ENCODE measurements at places on chromosomes 6 and 20.
A peak's percentile ranks its signal among the peaks of the same experiment; 100 is the strongest.

GRCh38 chr20:17783671-17784070 is 83.9 kb downstream of the BANF2 start:
- DNase-seq, result no peak

DNA sequence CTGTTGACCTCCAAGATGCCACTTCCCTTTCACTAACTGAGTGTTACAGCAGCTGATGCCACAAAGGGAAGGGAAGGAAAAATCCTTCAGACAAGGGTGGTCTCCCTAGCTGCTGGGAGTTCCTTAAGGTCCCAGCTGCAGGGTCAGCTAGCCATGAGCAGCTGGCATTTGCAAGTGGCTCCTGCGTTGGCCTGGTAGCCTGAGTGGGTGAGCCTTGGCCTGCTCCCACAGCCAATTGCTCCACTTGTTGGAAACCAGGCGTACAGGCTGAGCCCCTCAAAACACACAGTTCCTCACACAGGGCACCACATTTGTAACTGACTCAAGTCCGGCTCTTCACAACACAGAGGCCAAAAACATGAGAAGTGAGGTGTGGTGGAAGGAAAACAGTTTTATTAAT is 16.7 kb downstream of the TTK start:
- no peak for DNase-seq

GRCh38 chr6:16129623-16130401 is 926 bp downstream of the MYLIP start:
- peak; percentile 42 for DNase-seq

DNA sequence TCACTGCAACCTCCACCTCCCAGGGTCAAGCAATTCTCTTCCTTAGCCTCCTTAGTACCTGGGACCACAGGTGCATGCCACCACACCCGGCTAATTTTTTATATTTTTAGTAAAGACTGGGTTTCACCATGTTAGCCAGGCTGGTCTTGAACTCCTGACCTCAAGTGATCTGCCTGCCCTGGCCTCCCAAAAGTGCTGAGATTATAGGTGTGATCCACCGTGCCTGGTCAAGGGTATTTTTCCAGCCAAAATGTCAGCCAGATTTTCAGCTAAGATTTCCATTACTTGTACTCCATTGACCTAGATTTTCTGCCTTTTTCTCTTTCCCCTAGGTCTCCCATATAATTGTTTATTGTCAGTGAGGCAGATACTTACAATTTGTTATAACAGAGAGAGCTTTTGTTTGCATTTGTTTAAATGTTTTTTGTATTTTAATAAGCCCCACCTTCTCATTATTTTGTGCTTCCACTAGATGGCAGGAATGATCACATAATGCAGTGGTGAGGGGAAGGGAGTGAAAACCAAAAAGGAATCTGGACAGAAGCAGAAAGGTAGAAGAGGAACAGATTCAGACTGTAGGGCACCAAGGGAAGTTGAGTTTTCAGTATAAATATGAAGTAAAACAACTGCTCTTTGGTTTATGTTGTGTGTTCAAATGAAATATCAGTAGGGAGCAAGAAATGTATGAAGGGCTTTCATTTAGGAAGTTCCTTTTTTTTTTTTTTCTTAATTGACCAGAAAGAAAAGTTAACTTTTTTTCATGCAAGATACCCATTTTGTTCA is 29.7 kb downstream of the RPF2 start:
- DNase-seq, result peak; percentile 62

DNA sequence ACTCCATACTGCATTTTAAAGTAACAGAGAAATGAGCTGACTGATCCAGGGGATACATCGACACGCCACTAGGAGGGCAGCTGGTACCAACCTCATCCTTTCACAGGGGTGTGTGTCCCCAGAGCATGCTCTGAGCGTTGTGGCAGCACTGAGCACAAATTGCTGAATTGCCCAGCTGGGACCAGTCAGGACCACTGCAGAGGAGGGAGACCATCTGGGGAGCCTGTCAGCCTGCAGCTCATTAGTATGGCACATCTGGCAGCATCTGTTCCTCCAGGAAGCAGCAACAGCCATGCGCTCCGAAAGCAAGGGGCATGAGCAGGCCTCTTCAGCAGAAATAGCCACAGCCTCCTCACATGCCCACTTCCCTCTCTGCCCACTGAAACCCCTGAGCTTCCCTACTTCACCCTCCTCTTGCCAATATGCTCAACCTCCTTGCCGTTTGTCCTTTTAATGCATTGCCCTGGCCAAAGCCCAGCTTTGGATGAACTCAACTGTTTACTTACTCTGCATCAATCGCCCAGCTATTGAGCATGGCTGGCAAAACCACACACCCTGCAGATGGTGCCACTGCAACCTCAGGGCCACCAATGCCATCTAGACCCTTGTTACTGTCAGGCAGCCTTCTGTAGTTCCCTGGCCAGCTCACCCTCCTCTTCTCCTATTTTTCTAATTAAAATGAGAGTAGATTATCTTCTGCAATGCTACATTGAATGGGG is 77.6 kb upstream of the NEDD9 start:
- DNase-seq, result no peak

DNA sequence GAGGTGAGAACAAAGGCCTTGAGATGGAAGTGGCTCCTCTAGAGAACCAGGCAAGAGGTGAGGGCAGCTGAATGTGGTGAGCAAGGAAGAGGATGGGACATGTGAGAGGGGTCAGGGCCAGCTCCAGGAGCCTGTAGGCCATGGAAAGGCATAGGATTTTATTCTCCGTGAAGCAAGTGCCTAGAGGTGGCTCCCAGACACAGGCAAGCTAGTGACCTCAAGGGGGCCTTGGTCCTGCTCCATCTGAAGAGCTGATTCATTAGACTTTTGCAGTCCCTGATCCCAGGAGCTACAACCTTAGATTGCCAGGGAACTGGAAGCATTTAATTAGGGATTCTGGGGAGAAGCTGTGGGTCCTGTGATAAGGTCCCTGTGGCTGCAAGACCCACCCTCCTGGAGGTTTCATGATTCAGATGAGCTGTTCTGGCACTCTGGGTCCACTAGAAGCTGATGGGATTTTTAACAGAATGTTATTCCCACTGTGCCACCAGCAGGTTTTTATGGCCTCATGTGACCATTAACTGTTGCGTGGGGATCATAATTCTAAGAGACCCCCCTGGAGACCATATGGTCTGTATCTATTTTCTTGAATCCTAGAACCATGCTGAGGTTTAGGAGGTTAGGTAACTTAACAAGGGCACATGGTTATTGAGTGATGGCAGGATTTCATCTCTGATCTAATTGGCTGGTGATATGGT is 90.5 kb downstream of the ELOVL5 start:
- no peak for DNase-seq

DNA sequence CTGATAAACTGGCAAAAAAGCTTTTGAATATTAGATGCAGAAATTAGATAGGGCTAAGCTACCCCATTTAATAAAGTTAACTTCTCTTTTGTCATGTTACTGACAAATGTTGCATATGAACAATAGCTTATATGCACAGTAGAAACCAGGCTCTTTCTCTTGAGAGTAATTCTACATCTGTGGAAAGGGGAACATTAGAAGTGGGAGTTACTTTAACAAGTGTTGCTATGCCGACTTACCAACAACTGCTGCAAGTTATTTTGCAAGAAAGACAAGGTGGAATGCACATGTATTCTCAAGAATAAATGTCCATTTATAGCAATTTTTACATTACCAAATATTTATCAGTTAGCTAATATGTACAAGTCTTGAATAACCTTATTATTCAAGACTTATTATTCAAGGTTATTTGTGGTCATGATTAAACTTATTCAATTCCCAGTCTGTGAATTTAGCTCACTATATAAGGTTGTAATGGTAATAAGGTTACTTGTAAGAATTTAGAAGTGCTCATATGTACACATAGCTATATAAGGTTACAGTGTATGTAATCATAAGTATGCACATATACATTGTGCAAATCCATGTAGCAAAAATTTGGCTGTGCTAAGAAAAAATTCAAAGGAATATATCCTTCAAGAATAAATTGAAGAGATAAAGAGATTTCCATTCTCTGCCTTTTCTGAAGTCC is 38.3 kb downstream of the ADGRG6 start:
- DNase-seq, result no peak

GRCh38 chr20:63664861-63665594 is 6.9 kb downstream of the RTEL1 start:
- DNase-seq, result no peak

GRCh38 chr6:20319520-20320357 is 81.9 kb upstream of the E2F3 start:
- DNase-seq, result no peak

- DNase-seq, result no peak
Measured at GRCh38 chr6:112697265-112697664, 350.1 kb downstream of the RFPL4B start.

DNA sequence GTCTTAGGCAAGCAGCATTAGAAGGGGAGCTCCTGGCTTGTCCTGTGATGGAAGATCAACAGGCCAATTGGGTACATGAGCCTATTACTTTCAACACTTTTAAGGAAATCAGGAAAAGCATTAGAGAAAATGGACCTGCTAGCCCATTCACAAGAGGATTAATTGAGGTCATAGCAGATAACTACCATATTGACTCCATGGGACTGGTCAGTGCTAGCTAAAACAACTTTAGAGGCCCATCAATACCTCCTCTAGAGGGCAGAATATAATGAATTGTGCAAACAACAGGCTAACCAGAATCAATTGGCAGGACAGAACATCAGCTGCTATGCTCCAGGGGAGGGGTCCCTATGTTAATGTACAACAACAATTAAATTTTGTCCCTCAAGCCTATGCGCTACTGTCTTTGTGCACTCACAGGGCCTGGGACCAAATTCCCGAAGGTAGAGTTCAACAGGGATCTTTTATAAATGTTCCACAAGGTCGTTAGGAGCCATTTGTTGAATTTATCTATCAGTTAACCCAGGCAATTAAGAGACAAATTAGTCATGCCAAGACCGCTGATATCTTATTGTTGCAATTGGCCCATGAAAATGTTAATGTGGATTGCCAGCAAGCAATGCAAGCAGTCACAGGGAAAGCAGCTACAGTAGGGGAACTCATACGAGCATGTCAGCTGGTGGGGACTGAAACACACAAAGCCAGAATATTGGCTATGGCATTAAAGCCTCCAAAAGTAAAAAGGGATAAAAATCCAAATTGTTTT is 106.6 kb upstream of the BTN3A2 start:
- DNase-seq, result peak; percentile 22

GRCh38 chr6:161635975-161636374 is 362.1 kb upstream of the AGPAT4 start:
- DNase-seq, result no peak

DNA sequence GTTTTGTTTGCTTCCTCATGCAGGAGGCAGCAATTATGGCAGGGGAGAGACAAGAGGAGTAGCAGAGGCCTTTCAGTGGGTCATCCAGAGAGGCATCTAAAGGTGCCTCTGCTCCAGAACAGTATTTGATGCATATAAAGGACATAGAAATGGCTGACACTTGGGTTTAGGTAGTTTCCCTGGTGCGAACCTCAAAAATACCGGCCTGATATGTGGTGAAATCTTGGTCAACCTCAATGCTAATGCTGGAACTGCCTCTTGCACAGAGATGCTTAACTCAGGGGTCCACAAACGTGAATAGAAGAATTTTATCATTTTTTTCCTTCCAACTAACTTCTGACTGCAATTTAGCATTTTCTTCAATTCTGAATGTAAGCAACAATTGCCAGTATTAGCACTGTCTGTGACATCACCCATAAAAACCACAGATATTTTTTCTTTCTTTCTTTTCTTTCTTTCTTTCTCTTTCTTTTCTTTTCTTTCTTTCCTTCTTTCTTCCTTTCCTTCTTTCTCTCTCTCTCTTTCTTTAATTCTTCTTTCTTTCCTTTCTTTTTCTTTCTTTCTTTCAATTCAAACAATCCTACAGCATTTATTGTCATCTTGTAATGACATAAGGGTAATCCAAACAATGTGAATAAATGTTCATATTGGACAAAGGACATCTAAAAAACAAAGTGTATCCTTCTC is 180.0 kb upstream of the UST start:
- no peak for DNase-seq

DNA sequence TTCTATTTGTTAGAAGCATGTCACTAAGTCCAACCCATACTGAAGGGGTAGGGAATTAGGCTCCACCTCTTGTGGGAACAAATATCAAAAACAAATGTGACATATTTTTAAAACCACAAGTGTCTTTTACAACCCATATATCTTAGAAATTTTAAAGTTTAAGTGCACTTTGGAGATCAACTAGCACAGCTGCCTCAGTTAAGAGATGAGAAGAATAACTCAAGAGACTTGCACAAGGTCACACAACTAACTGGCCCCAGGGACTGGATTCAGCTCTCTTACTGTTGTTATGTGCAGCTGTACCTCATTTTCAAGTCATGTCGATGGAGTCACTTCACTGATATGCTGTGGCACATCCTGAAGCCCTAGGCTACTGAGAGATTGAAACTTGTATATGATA is 102.9 kb upstream of the BMP2 start:
- DNase-seq, result no peak

DNA sequence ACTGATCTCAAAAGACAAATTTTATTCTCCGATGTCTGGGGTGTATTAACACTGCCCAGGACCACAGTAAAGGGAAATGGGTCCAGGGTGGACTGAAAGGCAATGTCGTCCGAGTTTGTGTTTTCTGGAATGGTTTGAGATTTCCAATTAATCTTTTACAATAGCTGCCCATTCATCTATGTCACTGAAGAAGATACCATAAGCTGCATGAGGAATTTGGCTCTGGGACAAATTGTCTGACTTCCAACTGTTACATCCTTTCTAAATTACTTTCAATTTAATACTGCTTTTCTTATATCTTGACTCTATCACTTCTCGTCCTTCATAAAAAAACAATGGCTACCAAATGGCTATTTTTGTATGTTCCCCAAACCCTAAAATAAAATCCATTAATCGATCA is 130.7 kb upstream of the KCNK16 start:
- DNase-seq, result peak; percentile 13

- no peak for DNase-seq
Measured at GRCh38 chr6:155517294-155517693, 61.7 kb upstream of the NOX3 start.

DNA sequence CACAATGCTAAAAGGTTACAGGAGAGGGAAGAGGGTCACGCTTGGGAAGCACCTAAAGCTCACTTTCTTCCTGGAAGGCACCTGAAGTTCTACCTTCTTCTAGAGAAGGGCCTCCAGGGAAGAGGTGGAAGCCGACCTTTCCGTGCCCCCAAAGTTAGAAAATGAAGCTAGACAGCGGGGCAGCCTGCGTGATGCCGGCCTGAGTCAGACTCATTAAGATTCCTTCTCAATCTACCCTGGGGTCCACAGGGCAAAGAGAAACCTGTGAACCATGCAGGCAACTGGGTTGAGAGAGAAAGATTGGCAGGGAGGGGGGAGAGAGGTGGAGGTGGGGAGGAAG is 54.8 kb upstream of the CCDC167 start:
- no peak for DNase-seq

DNA sequence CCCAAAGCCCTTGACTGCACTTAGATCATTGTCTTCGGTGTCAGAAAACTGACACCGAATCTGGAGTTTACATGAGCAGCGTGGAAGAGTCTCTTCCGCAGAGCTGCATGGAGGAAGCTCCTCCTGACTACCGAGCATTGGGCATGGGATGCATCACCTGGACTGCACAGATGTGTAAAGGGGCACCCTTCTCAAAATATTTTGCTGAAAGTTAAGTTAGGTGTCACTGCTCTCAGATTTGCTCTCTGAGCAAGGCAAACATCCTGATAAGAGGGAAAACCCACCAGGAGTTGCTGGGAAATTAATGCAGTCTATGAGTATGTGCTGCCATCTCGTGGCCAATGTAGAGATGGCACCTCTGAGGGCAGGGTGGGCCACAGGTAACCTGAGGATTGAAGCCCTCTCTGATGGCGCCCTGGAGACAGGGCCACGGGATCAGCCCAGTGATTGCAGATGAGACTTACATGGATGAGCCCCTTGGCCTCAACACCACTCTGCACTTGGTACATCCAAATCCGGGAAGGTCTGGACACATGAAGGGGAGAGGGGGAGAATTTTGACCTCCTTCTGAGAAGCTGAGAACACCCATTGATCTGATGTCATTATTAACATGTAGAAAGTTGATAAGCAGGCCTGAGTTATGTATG is 129.9 kb downstream of the LPA start:
- DNase-seq, result peak; percentile 48

Data from lung microvascular endothelial cell (primary cell).